ENCODE measurements at places on chromosomes 5 and 9.

DNA sequence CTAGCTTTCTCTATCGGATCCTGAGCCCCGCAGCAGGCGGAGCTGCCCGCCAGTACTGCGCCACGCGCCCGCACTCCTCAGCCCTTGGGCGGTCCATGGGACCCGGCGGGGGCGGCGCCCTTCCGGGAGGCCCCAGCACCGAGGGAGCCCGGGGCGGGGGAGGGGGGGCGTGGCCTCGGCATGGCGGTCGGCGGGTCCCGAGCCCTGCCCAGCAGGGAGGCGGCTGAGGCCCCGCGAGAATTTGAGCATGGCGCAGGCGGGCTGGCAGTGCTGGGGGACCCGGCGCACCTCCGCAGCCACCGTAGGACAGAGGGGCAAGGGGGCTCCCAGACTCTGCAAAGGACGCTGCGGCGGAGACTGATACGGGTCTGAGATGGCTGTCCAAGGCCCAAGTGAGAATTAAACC is 6.8 kb downstream of the ZDHHC11B start:
- no peak for DNase-seq

DNA sequence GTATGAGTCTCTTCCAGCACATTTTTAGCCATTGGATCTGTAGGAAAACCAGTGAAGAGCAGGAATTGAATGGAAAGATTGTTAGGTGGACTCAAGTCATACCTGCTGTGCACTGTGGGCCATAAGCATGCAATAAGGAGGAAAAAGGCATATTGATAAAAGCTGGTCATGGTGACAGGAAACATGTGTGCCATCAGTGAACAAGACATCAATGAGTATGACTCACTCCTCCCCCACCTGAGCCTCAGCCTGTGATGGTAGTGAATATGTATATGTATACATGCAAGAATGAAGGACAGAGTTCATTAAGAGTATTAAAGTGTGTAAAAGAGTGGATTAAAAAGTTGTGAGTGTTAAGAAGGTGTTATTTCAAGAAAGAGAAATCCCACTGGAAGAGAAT is 164.5 kb downstream of the TMEM38B start:
- no peak for DNase-seq

DNA sequence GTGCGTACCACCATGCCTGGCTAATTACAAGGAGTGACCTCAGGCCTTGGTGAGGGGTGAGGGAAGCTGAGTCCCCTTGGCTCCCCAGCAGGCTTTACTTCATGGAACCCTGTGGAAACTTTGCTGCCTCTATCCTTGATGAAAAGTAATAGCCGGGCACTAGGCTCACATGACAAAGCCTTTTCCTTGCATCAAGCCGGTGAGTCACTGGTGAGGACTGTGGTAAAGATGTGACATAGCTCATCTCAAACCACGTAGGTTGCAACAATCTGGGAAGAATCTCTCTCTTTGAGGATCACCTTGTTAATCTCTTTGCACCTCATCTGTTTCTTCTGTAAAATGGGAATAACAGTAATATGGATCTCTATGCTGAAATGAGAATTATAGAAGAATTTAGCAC is 116.3 kb upstream of the SLC25A48 start:
- no peak for DNase-seq

GRCh38 chr5:77882670-77883257 is 106.6 kb upstream of the TBCA start:
- DNase-seq: no peak

DNA sequence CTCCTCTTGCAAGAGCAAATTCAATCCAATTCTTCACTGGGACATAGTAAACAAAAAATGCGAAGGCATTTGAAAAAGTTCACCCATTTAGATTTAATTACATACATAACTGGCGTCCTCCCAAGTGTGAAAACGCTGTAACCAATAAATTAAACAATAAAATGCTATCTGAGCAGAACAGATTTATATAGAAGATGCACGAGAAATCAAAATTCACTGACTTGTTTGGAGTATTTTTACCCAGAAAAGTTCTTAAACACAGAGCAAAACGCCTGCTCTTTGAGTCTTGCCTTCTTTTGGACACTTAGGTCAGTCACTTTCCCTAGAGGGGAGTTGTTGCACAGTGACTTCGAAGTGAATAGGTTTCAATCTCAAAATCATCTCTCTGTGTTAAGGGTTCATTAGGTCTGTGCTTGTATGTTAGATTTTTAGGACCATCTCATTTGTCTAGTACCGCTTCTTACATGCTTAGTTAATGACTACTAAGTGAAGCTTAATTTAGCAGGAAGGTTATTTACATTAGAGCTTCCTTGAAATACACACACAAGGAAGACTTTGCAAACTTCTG is 1.9 kb downstream of the ALDH1A1 start:
- no peak for DNase-seq

DNA sequence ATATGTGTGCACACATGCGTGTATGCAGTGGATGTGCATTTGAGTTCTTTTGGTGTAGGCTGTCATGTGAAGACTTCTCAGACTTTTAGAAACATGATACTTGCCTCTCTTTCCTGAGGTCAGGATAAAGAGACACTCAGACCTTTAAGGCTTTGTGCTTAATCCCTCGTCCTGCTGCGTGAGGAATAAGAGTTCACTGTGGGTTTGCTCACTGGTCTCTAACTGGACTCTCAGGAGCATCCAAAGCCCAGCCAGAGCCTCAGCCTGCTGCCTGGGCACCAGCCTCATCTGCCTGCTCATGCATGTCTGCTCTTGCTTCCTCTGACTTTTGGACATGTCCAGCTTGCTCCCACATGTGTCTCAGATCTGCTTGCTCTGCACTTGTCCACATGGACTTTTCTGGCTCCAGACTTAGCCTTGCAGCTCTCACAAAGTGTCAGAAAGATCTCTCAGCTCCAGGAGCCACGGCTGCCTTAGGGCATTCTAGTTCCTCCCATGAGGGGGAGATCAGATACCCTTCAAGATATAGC is 65.1 kb upstream of the ZNF366 start:
- DNase-seq: no peak

GRCh38 chr9:124212381-124213050 is 45.2 kb upstream of the NEK6 start:
- no peak for DNase-seq

DNA sequence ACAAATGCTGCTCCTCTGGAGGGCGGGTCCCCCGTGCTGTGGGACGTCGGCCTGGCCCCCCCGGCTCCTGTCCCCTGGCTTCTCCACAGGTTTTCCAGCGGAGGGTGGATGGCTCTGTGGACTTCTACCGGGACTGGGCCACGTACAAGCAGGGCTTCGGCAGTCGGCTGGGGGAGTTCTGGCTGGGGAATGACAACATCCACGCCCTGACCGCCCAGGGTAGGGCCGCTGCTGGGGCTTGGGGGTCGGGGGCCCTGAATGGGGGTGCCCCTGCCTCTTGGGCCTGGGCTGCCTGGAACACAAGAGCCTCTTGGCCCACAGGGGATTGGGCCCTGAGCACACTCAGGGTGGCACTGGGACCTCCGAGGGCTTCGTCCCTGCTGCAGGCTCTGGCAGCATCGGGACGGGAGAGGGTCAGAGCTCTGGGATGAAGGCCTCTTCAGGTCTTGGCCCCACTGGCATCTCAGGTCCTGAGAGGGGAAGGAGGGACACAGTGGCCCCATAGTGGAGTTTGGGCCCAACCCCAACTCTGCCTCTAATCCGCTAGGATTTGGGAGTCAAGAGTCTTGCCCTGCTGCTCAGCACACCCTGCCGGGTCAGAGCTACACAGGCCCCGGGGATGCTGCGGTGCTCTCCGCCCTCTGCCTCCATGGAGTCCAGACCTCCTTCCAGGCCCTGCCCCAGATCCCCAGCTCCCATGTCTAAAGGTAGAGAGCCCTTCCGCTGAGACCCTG is 5.2 kb downstream of the FCN2 start:
- no peak for DNase-seq

DNA sequence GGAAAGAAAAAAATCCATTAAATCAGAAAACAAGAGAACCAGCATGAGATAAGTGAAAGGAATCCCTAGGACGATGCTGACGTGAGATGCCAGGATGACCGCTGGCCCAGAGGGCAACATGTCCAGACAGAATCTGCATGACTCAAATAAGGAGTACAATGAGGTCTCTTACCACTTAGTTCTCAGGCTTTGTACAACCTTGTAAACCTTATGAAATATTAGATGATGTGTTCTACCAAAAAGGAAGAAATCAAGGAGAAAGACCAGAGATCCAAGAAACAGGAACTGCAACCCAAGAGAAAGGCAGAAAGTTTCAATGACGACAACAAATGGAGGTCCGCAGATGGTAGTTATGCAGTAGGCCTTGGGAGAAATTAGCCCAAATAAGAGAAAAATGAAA is 2.8 kb upstream of the GPR150 start:
- no peak for DNase-seq

DNA sequence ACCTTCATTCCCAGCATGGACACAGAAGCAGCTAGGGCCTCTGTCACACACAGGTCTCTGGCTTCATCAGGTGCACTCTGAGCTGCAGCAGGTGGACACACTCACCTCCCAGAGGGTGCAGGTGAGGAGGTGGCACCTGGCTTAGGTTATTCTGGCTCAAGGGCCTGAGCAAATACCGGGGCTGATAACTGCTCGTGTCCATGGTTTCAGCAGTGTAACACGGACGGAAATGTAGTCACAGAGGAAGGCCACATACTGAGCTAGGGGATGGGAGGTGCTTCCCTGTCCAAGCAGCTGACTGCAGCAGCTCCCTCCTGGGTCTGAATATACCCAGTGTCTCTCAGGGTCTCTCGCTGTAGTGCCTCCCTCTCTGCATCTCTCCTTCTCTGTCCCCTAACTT is 5.7 kb downstream of the PHF2 start:
- no peak for DNase-seq

DNA sequence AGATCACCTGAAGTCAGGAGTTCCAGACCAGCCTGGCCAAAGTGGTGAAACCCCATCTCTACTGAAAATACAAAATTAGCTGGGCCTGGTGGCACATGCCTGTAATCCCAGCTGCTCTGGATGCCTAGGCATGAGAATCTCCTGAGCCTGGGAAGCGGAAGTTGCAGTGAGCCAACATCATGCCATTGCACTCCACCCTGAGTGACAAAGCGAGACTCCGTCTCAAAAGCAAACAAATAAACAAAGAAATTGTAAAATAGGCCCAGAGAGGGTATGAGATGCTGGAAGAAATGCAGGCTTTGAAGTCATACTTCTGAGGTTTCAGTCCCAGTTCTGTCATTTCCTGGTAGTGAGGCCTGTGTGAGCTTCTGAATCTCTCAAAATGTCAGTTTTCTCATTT is 5.3 kb upstream of the ARHGEF37 start:
- DNase-seq: no peak

- DNase-seq: no peak
These were observed 499.5 kb upstream of the BRINP1 start for GRCh38 chr9:119868694-119869093.

- DNase-seq: no peak
These were observed 3.4 kb downstream of the KCNT1 start for GRCh38 chr9:135705376-135705775.

DNA sequence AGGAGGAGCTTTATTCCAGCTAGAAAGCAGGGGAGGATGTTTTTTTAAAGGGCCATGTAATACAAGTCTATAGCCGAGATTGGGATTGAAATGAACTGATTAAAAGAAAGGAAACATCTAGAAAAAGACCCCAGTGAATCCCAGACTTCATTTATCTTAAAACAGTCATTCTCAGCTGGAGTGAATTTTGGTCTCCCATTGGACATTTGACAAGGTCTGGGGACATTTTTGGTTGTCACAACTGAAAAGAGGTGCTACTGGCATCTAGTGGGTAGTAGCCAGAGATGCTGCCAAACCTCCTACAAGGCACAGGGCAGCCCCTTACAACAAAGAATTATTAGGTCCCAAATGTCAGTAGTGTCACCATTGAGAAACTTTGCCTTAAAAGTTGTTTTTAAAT is 16.3 kb upstream of the SPINK4 start:
- DNase-seq: no peak

DNA sequence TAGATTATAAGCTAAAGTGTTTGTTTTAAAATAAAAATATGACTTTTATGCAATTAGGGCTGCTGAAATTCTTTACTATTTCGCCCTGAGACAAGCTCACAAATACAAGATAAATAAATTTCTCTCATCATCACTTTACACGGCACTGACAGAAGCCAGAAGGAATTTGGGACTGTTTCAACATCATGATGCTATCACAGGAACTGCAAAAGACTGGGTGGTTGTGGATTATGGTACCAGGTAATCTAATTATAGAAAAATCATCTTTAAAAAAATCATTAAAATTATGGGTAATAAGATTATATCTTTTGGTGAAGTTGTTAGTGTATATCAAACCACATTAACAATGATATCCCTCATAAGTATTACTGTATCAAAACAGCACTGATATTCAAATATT is 95.0 kb downstream of the MAN2A1 start:
- DNase-seq: no peak

DNA sequence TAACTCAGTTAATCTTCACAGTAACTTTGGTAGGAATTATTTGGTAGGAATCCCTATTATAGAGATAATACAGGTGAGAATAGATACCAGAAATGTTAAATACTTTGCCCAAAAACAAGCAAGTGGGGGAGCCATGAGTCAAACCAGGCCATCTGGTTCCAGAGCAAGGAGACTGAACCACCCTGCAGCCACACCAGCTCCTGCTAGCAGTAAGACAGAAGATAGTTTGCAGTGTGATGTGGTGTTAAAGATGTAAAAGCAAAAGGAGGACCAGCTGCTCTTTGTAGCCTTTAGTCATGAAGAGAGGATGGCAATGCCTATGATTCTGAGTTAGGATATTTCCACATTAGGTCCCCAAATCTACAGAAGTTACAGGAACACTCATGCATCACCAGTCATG is 101.4 kb downstream of the PRKACG start:
- DNase-seq: no peak

DNA sequence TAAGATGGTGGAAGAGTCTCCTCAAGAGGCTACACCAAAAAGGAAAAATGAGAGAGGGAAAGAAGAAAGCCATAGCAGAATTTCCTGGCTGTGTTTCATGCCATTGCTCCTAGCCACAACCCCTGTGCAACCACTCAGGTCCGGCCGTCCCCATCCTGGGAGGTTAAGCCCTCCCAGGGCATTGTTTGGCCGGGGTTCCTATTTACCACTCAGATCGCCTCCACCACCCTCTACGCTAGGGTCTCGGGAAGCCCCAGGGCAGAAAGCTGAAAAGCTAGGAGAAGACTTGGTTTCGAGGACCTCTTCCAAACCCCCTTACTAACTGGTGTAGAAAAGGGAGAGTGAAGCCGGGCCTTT is 715 bp downstream of the RC3H2 start:
- no peak for DNase-seq

- DNase-seq: no peak
These were observed 17.0 kb downstream of the NIPSNAP3B start for GRCh38 chr9:104780796-104781395.

DNA sequence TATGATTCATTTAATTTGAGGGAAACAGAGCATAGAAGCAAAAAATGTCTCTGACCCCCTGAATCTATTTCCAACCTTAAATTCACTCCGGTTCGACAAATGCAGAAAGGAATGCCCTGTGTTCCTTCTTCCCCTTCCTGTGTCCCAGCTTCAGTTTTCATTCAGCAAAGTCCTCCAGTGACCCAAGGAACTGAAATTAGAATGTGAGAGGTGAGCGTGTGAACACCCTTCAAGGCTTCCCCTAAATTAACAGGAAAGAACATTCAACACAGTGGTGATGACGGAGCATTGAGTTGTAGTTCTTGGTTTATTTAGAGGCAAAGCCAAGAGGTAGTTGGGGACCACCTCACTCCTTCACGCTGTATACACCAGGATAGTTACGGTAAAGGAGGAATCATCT is 97.6 kb upstream of the CTSL start:
- no peak for DNase-seq

- DNase-seq: no peak
These were observed 4.4 kb downstream of the RABGAP1 start for GRCh38 chr9:122944960-122945888.

Measured in NCI-H2107 (cell line).